Fibroblast of lung (primary cell): ENCODE measurements at places on chromosomes 11 and 22. TPM values are rescaled to one million over a fixed set of nuclear protein-coding genes. Genes with fewer than 3 reads are reported as not detected.

- DNase-seq: peak; percentile 20
Measured at GRCh38 chr11:66880496-66881450, 23.9 kb downstream of the LRFN4 start.

The OR5B21 gene
- total RNA-seq: not detected in 2 replicates

The TRIM66 gene
- 5.6 and 13.7 TPM in 2 replicates for total RNA-seq

The HMGXB4 gene
- total RNA-seq: 14.9 and 17.3 TPM in 2 replicates

The SLC6A5 gene
- not detected in 2 replicates for total RNA-seq

The ACCS gene
- 8.2 and 14.2 TPM in 2 replicates for total RNA-seq

DNA sequence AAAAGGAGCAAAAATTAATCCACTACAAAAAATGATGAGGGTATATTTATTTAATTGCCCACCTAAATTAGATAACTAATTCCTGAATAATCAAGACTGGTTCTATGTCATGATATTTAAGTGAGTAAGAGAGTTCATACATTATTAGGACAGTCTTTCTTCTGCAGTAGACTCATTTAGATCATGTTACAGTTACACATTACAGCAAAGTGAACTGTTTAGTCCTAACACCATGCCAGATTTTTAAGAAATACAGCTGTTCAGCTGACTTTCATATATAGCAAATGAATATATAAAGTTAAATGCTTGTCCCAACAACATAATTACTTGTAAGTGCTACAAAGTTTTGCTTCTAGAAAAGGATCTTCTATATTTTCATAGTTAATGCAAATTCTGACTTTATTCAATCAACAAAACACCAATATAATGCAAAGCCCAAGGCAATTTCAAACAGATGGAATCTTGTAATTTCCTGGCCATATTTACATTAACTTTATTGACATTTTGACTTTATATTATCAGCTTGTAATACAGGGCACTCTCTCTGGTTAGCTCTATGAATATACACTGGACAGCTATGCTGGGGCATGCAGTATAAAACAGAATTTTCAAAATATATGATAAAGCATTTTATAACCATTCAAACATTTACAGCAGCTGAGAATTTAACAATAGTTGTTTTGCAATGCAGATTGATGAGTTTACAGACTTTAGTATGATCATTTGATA is 45.7 kb upstream of the TP53AIP1 start:
- DNase-seq: peak; percentile 42

DNA sequence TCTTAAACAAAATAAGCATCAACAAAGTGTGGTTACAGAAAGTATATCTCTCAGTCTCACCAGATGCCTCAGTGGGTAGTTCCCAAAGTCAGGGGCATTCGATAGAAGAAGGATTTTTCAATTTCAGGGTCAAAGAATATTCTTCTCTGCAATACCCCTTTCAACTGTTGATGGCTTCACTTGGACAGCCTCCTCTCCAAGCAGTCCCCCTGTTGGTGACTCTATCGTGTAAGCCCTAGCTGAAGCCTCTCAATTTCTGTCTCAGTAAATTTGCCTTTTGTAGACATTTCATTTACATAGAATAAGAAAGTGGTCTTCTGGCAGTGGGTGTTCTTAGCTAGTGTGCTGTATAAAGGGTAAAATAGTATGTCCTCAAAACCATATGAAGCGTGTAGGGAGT is 11.3 kb upstream of the CCDC83 start:
- DNase-seq: no peak

GRCh38 chr22:24809331-24809730 is 3.3 kb downstream of the SGSM1 start:
- DNase-seq: no peak

The LRRC51 gene
- total RNA-seq: 5.0 and 5.4 TPM in 2 replicates

GRCh38 chr22:25542191-25542590 is 22.3 kb upstream of the GRK3 start:
- no peak for DNase-seq
